ENCODE measurements at places on chromosomes 3 and 15.

DNA sequence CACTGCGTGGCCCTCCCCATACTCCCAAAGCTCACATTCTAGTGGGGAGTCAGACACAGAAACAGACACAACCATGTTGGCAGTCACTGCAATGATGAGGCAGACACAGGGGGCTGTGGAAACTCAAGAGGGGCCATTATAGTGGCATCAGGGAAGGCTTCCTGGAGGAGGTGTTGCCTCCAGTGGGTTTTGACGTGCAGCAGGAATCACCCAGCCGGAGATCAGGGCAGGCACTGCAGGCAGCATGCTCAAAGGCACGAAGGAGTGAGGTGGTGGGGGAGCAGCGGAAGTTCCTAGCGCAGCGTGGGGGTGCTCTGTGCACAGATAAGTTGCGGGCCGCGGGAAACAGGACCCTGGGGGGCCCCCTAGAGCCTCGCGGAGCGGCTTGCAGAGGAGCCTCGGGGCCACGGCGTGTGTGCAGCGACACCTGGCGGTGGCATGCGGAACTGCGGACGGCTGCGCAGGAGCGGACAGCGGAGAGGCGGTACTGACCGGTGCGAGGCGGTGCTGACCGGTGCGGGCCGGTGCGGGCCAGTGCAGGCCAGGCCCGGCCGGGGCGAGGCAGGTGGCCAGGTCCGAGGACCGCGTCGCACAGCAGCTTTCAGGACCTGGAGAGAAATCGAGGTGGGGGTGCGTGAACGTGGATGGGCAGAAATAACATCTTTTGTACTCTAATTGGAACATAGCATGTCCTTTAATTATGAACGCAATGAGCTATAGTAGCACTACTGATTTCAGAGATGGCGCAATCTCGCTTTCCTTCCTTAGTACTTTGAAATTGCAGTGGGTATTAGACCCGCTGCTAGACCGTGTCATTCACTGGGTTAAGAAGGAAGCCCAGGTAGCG is 101.5 kb downstream of the FBLN2 start:
- no peak for DNase-seq

- no peak for DNase-seq
These were observed 9.0 kb downstream of the TTC14 start for GRCh38 chr3:180611006-180611405.

DNA sequence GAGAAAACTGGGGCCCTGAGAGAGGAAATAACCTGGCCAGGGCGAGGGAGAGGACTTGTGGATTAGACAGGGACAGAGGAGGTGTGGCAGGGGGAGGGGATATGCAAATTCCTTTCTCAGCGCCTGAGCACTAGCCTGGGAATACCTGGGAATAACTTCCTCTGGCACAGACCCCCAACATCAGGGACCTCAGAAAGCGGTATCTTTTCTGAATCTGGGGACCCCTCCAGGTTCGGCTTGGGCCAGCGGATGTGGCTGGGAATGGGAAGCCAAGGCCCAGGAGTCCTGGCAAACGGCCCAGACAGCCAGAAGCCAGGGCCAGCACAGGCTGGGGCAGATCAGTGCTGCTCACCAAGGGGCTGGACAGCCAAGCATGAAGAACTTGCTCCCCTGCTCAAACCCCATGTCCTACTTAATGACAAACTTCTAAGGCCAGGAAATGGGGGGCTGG is 9.2 kb upstream of the ACSBG1 start:
- DNase-seq, result no peak

GRCh38 chr3:130963878-130964277 is 62.7 kb downstream of the ASTE1 start:
- DNase-seq, result no peak

DNA sequence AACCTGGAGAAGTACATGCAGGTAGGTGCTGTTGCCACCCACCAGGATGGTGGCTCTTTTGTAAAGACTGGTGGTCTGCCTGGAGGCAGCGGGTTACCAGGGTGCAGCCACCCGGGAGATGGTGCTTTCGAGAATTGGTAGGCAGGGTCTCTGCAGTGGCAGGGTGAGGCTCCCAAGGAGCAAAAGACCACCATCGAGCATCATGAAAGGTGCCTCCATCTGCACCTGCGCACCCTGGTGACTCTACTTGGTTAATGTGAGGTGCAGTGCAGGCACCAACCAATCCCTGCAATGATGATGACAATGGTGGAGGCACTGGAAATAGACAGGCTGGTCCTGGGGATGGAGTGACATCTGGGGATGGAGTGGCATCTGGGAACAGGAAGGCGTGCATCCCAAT is 236.7 kb downstream of the ADAMTS17 start:
- DNase-seq, result no peak

GRCh38 chr3:14770591-14770990 is 48.2 kb upstream of the FGD5 start:
- no peak for DNase-seq

All from NCI-H2081 treated with DMSO at 0.1 percent for 48 hours (cell line).